CD4-positive, alpha-beta T cell treated with Interleukin-21 for 1 hour (primary cell): ENCODE measurements at places on chromosomes 3 and 15.

DNA sequence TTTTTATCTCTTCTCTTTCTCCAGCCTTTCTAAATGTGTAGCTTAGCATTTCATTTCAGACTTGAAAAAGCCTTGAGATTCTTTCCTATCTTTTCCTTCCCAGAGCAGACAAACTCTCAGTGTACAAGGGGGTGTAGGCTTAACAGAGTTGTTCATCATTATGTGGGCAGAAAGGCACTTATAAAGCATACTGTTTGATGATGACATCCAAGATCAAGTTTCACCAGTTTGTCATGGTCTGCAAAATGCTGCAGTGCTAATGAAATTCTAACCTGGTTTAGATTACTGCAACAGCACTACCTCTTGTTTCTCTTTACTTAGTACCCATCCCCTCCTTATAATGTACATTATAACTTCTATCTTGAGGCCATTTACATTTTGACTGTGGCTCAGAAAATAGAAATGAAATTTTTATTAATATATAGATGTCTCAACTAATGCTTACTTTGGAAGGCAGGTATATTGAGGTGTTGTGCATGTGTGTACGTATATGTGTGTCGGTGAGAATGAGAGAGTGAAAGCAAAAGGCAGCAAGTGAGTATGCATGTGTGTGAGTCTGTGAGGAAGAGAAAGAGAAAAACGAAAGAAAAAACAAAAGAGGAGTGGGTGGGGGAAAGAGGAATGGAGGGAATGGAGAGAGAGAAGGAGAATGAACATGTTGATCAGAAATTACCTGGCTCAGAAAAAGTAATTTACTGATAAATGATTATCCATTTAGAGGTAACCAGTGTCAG lies 1043.6 kb downstream of the TUSC7 start:
- no peak for DNase-seq

DNA sequence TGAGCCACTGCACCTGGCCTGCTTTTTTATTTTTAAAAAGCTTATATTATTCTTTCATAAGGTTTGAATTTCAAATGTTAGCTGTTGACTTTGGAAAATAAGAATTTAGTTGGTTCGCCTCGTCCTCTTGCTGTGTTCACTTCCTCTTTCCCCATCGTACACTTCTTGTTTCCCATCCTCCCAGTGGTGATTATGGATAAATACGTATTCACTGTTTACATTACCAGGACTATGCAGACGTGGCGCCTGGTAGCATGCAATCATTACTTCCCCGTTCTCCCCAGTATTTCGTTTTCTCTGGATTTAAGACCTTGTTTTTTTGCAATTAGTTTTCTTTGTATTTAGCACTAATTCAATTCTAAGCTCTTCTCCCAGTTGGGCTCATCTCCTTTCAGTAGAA lies 70.1 kb downstream of the LMLN start:
- no peak for DNase-seq

GRCh38 chr15:87047203-87047965 lies 967.7 kb downstream of the AGBL1 start:
- no peak for DNase-seq

- no peak for DNase-seq
Observed at GRCh38 chr3:62558549-62559112, 185.3 kb upstream of the FEZF2 start.

GRCh38 chr3:101825904-101826445 lies 23.3 kb upstream of the NFKBIZ start:
- DNase-seq, result no peak

DNA sequence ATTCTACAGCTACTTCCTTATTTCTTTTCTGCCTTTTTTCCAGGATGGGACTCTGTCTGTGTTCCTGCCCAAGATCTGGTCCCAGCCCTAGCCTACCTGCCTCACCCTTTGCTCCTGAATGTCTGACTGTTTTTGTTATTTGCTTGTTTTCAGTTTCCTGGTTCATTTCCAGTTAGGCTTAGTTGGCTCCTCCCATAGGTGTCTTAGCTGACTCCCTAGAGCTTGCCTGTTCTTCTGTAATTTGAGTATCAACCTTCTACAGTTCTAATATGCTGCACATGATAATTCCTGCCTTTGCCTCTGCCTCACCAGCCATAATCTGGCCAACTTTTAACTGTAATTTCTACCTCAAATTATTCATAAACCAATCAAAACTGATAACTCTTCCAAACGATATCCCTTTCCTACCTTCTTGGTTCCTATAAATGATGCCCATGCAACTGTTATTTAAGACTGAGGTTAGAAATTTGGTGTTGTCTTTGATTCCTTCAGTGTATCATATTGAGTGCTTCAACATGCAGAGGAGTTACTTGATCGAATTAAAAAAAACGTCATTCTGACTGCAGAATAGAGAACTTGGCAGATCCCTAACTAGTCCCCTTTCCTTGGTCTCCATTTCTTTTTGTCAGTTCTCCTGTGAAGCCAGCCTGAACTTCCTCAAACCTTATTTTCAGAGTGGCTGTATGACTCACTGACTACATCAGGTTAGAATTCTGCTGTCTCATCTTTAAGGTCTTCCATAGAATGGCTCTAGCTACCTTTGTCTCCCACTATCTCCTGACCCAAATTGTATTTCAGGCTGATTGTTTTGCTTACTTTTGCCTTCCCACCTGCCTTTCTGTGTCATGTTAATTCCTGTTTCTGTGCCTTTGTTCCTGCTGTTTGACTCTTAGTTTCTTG lies 8.4 kb downstream of the GOLM2 start:
- DNase-seq, result no peak

- peak; percentile 65 for DNase-seq
Observed at GRCh38 chr15:78050441-78050809, 27.1 kb downstream of the TBC1D2B start.

DNA sequence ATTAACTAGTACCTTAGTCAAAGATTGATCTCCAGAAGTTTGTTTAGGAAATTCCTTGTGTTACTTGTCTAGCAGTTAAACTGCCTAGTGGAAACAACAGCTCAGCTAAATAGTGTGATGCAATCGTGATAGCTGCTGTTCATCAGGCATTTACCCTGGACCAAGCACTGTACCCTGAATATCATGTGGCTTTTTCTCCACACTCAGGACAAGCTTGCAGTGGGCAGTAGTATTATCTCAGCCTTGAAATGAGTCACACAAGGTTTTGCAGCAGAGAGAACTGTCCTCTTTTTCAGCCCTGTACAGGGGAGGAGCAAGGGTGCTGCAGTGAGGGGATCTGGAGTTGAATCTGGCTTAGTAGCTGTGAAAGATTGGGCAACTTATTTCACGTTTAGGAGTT lies 208.4 kb downstream of the TP63 start:
- DNase-seq, result no peak

DNA sequence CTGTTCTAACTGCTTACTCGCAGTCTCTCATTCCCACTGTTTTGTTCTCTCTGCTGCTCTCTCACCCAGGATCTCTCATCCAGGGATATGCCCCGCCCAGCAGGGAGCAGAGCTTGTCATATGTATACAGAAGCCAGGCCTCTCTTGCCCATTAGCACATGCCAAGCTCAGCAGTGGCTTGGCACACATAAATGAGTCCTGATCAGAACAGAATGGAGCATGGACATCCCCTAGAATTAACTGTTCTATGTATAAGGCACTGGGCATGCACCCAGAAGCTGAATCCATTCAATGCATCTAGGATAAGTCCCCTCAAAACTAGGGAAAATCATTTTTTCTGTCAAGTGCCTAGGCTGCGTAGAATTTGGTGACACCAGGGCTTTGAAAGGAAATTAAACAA lies 61.6 kb downstream of the IGSF11 start:
- DNase-seq, result no peak
